ENCODE measurements at places on chromosomes 12 and 14.

DNA sequence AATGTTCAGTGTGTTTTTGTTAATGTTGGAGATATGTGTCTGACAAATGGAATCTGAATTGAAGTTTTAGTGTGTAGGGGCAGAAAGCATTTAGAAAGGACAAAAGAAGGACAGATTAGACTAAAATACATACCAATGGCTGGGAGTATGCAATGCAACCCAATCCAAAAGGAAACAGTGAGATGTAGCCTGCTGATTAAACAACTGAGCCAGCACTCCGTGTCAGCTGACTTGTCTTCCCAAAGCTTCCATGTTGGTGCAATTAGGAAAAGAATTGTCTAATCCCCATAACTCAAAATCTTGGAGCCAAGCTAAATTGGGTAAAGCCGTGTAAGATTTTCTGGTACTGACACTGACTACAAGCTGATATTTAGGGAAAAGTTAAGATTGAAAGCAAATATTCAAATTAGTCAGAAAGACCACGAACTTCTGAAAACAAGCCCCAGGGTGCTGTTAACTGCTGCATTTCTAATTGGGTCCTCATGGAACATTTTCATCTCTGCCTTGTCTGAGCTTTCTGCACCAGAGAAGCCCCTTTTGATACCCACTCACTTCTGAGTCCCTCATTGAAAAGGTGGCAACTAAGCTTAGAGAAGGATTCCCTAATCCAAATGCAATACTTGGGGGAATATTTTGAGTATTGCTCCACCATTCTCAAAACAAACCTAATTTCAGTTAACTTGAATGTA lies 109.1 kb downstream of the DAD1 start:
- no peak for DNase-seq

- no peak for DNase-seq
Observed at GRCh38 chr12:107335802-107336570, 242.6 kb upstream of the CRY1 start.

GRCh38 chr12:105222726-105223351 lies 13.1 kb downstream of the APPL2 start:
- DNase-seq = no peak

GRCh38 chr12:13573698-13574321 lies 377.3 kb downstream of the EMP1 start:
- DNase-seq = peak; percentile 81

DNA sequence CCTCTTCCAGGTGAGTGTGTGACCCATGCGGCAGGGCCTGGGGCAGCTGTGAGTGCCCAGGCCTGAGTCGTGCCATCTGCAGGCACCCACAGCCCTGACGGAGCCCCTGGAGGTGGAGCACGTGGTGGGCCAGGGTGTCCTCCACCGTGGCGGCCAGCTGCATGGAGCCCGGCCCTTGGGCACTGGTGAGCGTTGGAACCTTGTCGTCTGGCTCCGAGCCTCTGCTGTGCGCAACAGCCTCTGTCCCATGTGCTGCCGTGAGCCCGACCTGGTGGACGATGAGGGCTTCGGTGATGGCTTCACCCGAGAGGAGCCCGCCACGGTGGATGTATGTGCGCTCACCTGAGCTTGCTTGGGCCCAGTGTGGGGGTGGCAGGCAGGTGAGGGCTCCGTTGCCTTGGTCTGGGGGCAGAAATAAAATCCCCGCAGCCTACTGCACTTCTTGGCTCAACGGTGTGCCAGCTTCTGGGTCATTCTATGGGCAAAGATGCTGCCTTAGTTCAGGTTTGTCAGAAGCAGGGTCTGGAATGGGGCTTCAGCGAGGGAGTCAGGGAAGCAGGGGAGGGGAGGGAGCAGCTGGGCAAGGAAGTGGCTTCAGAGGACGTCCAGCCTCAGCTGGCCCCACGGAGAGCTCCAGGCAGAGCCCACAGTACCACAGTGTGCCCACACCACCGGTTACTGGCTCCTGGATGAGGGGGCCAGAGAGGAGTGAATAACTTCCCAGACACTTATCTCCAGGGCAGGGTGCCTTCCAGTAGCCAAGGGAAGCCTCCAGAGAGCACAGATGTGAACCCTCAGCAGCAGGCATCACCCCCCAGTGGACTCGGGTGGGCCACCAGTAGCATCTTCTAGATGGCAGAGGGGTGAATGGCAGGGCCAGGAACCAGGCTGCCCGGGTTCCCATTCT lies 1.2 kb upstream of the ARL6IP4 start:
- DNase-seq = no peak

DNA sequence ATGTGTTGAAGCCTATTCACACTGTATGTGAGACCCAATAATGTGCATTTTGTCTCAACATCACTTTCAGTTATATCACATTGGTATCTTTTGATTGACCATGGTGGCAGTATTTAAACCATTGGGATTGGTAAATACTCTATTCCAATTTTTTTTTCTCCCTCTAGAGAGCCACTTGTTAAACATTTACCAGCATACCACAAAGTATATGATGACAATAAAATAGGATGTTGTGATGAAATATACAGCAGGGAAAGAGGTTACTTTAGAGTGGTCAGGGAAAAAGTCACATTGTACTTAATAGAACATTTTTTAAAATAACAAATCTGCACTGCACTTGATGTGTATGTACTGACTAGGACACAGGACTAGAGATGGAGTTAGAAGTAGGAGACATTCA lies 5.6 kb upstream of the LIN7A start:
- no peak for DNase-seq

DNA sequence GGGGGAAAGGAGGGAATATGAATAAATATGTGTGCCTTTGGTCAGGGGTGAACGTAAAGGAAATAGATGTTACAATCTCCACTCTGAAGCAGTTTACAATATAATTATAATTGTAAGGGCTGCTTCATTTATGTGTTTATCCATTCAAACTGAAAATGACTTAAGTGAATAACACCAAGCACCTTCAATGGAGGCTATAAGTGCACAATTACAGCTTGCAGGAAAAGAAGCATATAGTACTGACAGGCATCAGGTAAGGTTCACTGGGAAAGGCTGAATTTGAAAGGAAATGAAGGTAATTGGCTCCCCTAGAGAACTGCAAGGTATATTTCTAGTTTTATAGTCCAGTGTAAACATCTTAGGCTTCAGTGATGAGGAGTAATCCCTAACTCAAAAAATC lies 192.7 kb downstream of the STXBP6 start:
- no peak for DNase-seq

DNA sequence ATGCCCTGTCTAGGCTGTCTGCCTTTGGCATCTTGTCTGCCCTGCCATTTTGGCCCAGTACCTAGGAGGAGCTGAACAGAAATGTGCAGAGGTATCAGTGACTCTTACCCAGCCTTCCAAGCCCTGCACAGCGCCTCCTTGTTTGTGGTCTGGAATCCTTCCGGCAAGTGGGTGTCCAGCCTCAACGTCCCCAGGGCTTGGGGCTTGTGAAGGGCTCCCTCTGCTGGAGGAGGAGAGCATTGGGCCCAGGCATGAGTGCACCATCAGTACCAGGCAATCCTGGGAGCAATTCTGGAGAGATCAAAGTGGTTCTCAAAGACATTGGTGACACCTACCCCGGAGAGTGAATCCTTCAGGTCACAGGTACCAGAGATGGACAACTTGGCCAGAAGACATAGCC lies 2.4 kb upstream of the TCL1B start:
- no peak for DNase-seq

- DNase-seq = no peak
Observed at GRCh38 chr12:52220477-52220876, 12.6 kb upstream of the KRT7 start.

GRCh38 chr12:113194971-113195391 lies 9.5 kb downstream of the RITA1 start:
- peak; percentile 10 for DNase-seq

DNA sequence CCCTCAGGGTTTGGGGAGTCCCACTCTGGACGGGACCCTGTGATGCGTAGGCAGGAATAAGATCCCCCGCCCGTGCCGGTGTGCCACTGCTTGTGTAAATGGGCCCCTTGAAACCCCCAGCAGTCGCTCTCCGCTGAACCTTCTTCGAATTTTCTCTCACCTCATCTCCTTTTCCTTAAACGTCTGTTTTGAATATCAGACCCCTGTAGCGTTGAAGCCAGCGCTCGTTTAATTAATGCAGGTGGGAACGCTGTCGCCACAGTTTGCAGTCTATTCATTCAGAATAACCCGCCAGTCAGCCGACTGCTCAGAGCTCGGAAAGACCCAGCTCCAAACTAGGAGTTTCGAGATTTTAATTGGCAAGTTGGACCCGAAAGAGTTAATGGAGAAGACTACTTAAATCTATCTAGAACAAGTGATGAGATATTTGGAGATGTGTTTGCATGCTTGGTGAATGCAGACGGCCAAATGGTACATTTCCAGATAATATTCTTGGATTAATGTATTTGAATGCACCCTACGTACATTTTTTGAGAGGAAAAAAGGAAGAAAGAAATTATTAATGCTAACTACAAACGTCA lies 739 bp upstream of the PPP2R5E start:
- no peak for DNase-seq

DNA sequence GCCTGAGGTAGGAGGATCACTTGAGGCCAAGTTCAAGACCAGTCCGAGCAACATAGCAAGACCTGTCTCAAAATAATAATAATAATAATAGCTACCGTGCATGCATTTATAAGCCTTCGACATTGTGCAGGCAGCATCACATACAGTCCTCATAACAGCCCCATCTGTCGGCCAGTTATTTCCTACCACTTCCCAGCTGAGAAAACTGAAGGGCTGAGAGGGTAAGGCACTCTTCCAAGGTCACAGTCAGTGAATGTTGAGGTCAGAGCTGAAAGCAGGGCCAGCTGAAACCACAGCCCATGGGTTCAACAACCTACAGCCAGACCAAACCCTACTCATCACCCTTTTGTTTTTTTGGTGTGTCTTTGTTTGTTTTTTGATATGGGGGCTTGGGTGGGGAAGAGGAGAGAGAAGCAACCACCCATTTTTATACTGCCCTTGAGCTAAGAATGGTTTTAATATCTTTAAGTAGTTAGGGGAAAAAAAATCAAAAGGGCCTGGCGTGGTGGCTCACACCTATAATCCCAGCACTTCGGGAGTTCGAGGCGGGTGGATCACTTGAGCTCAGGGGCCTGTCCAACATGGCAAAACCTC lies 16.8 kb upstream of the ITPK1 start:
- no peak for DNase-seq

- DNase-seq = no peak
Observed at GRCh38 chr12:131455581-131456110, 255.2 kb upstream of the SFSWAP start.

- peak; percentile 54 for DNase-seq
Observed at GRCh38 chr14:33510063-33510481, 440.8 kb downstream of the EGLN3 start.

DNA sequence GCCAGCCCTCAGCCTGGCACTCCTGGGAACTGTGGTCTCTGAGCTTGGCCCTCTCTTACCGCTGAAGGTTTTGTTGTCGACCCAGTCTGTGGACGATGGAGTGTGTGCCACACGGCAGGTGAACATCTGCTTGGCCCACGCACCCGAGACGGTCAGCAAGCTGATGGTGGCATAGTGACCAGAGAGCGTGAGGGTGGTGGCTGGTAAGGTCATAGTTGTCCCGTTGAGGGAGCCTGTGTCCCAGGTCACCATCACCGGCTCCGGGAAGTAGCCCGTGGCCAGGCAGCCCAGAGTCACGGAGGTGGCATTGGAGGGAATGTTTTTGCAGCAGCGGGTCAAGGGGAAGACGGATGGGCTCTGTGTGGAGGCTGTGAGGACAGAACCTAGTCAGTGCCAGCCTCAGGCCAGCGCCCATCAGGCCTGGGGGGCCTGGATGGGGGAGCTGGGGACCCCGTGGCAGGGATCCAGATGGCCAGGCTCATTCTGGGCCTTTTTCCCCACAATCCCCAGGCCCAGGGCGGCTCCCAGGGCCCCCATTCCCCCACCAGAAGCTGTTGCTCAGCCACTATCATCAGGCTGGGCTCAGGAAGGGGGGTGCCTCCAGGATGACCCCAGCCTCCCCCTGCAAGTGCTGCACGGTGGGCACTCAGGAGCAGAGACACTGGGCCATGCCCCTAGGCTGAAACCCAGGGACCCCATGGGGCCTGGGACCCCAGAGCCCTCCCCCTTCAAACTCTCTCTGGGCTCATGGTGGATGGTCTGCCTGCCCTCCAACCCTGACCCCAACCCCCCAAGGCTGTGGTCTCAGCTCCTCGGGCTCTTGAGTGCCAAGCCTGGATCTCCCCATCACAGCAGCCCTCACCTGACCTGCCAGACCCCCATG lies 75.2 kb downstream of the TMEM121 start:
- no peak for DNase-seq

GRCh38 chr14:76844223-76844622 lies 18.0 kb downstream of the LRRC74A start:
- peak; percentile 67 for DNase-seq

GRCh38 chr12:89664441-89664840 lies 44.2 kb downstream of the ATP2B1 start:
- DNase-seq = no peak

GRCh38 chr12:120961604-120962531 lies 16.5 kb upstream of the HNF1A start:
- no peak for DNase-seq

DNA sequence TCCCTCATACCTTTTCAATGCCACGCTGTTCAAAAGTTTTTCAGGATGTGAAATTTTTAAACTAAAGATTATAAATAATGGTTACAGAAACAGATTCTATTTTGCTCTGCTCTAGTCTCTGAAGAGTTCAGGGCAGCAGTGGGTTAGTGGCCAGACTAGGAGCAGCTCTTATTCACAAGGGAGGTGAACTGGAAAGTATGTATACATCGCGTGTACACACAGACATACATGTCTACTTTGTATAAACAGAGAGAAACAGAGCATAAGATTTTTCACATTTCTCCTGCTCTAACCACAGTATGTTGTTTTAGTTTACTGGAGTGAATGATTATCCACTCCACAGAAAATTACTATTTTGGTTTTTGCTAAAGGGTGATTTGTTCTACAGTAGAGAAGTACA lies 74.4 kb upstream of the CRY1 start:
- DNase-seq = no peak

DNA sequence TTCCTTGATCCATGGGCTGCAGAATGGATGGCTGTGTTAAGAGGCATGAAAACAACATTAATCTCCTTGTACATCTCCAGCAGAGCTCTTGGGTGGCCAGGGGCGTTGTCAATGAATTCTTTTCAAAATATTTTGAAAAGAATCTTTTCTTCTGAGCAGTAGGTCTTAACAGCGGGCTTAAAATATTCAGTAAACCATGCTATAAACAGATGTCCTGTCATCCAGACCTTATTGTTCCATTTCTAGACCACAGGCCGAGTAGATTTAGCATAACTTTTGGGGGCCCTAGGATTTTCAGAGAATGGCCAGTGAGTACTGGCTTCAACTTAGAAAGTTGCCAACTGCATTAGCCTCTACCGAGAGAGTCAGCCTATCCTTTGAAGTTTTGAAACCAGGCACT lies 130.2 kb downstream of the RAD51B start:
- DNase-seq = no peak

All from NCI-H226 (cell line).